Activated CD4-positive, alpha-beta T cell treated with anti-CD3 and anti-CD28 coated beads, Interleukin-2, amount 10 ng/mL, durations not matched to agents 24 days and 14 days (primary cell): ENCODE measurements at places on chromosomes 1 and 21. TPM values are rescaled to one million over a fixed set of nuclear protein-coding genes. Genes with fewer than 3 reads are reported as not detected.

DNA sequence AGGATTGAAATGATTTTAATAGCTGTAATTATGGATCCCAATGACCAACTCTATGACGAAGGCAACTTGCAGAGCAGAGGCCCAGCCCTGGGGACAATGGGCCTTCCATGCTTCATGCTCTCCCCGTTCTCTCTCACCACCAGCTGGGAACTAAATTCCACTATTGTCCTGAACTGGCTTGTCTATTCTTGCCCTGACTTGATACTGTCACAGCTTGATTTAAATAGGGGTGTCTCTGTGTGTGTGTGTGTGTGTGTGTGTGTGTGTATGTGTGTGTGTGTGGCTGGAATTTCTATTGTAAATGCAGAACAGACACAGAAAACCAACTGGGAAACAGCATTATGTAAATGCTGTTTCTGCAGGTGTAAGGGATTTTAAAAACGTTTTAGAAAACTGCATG, 57.0 kb downstream of the SLC22A15 start:
- no peak for DNase-seq

DNA sequence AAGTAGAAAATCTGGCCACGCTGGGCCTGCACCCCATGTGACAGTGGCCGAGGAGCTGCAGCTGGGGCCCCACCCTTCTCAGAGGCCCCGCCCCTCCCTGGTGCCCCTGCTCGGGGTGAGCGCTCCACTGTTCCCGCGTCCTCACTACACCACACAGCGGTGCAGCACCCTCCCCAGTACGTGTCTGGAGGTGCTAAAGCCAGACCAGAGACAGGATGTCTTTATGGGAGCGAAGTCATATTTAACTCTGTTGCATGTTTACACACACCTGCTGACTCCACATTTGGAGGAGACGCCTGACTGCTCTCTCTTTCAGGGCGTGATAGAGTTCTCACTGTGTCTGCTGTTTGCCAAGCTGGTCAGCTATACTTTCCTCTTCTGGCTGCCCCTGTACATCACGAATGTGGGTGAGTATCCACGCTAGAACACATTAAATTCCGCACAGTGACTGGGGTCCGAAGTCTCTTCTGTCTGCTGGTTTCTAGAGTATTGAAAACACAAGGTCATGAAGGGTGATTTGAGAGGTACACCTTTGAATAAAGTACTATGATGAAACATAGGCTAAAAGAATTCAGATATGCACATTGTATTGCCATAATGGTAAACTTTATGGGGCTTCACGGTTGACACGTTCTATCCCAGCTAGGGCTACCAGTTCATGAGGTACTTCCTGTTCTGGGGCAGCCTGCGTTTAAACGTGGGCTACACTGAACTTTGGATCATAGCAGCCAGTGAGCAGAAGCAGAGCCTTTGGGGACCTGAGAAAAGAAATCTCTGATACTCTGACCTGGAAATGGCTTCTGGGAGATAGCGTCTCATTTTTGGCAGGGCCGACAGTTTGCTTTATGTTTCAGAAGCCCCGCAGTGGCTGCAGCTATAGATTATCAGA, 48.4 kb downstream of the SLC37A1 start:
- DNase-seq, result no peak

GRCh38 chr21:35476621-35477395, 427.7 kb upstream of the RUNX1 start:
- peak; percentile 45 for DNase-seq

DNA sequence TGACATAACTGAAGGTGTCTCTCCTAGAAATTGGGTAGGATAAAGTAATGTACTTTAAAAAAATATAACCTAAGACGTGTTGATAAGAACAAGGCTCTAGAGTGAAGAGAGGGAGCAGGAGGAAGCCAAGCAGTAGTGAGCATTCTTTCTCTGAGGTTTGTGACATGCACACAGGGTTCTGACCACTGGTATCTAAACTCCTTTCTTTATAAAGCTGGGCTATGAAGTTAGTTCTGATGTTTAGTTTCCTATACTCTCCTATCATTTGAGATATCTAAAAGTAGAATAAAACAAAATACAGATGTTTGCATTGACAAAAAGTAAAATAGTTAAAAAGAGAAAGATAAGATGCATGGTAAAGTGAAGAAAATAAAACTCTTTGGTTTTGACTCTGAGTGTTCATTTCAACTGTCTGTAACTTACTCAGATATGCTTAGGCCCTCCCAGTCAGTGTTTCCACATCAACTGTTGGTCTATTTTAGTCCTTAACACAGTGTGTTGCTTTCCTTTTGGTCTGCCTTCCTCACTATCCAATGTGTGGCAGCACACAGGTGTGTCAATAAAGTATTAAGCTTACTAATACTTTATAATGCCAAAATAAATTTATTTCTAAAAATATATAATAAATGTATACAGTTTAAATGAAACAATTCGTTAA, 543.5 kb downstream of the PTPRC start:
- DNase-seq, result no peak

The CELA3A gene
- total RNA-seq, result not detected in 2 replicates

The MYOM3 gene
- not detected in 2 replicates for total RNA-seq

The TSSK3 gene
- total RNA-seq, result 1.0 and 2.3 TPM in 2 replicates

The CLCA4 gene
- total RNA-seq, result not detected in 2 replicates
